ENCODE measurements at places on chromosomes 6 and 20. TPM values are rescaled to one million over a fixed set of nuclear protein-coding genes. Genes with fewer than 3 reads are reported as not detected.

The CD109 gene
- total RNA-seq: 3.8 TPM

The LY6G5B gene
- 1.9 TPM for total RNA-seq

The FAM209B gene
- not detected for total RNA-seq

The LZTS3 gene
- total RNA-seq: 5.9 TPM

The BPI gene
- total RNA-seq: not detected

The MAS1 gene
- not detected for total RNA-seq

The MGME1 gene
- 9.5 TPM for total RNA-seq

The RPL7L1 gene
- 96.3 TPM for total RNA-seq

The WRNIP1 gene
- 50.3 TPM for total RNA-seq

The HLA-DQA1 gene
- total RNA-seq: not detected

The ALDH8A1 gene
- total RNA-seq: 0.17 TPM

The SNAI1 gene
- total RNA-seq: 2.0 TPM
